Activated CD8-positive, alpha-beta memory T cell treated with anti-CD3 and anti-CD28 coated beads for 4 hours (primary cell): ENCODE measurements at places on chromosomes 5 and 9.

- DNase-seq, result no peak
Observed at GRCh38 chr5:36423578-36424307, 122.0 kb upstream of the RANBP3L start.

GRCh38 chr9:79213417-79214125 lies 358.2 kb upstream of the TLE4 start:
- no peak for DNase-seq

GRCh38 chr5:150163547-150164059 lies 3.0 kb upstream of the CDX1 start:
- DNase-seq, result no peak

DNA sequence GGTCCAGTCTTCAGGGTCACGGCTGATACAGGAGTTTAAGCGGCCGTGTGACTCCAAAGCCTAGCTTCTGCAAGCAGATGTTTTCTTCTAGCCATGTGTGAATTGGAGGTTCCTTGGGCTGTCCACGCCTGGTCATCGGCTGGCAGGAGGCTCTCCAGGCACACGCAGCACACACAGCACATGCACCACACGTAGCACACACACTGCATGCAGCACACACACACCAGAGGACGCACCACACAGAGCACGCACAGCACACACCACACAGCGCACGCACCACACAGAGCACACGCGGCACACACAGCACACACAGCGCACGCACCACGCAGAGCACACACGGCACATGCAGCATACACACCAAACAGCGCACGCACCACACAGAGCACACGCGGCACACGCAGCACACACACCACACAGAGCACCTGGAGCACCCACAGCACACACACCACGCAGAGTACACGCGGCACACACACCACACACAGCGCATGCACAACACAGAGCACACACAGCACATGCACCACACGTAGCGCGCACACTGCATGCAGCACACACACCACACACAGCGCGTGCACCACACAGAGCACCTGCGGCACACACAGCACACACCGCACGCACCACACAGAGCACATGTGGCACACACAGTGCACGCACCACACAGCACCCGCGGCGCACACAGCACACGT lies 234.3 kb downstream of the FANCC start:
- no peak for DNase-seq

GRCh38 chr9:36051317-36051716 lies 14.6 kb downstream of the RECK start:
- DNase-seq, result no peak

DNA sequence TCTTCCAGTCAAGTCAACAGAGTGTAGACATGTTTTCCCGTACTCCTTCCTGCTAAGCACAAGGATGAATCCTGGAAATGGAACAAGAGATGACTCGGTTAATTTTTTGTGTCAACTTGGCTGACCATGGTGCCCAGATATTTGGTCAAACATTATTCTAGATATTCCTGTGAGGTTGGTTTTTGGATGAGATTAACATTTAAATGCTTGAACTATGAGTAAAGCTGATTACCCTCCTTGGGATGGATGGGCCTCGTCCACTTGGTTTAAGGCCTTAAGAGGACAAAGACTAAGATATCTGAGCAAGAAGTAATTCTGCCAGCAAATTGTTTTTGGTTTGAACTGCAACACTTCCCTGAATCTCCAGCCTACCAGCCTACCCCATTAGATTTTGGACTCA lies 338.1 kb upstream of the MSX2 start:
- no peak for DNase-seq

- DNase-seq, result no peak
Observed at GRCh38 chr9:114953959-114954358, 23.6 kb upstream of the TNFSF8 start.

DNA sequence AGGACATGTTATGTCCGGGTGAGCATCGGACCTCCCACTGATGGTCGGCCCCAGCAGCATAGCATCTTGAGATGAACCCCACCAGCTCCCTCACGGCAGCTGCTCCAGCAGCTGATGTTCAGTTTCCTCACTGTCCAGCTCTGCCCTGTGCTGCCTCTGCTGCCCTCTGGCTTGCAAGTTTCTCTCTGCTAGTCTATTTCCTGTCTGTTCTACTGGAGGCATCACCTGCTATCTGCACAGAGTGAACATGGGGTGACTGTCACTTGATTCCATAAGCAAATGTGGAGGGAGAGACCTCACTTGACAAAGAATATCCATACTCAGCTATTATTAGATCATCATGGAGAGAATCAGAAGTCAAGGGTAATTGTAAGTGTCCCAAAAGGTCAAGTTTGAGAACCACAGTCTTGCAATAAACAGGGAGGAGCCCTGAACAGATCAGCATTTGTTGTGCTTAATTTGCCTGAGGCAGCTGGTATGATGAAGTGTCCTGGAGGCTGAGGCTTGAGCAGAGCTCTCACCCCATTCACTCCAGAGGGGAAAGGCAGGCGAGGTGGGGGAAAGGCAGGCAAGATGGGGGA lies 702.8 kb downstream of the SEMA5A start:
- DNase-seq, result no peak

- DNase-seq, result no peak
Observed at GRCh38 chr5:138666226-138666742, 86.9 kb upstream of the CTNNA1 start.
